ENCODE measurements at places on chromosomes 16 and 17. TPM values are rescaled to one million over a fixed set of nuclear protein-coding genes. Genes with fewer than 3 reads are reported as not detected.

DNA sequence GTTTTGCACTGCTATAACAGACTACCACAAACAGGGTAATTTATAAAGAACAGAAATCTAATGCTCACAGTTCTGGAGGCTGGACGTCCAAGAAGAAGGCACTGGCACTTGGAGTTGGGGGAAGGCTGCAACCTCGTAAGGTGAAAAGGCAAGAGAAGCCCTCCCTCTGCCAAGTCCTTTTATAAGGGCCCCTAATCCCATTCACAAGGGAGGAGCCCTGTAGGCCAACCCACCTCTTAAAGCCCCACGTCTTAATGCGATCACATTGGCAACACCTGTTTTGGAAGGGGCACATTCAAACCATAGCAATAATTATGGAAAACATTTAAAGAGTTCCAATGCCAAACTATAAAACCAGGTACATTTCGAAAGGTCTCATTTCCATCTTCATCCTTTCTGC lies 5.2 kb downstream of the PKD1L3 start:
- no peaks in the 10 kb centered on the region for H3K4me1 ChIP-seq
- H3K27me3 ChIP-seq = peaks cover 42% of the 10 kb centered on the region
- no peak for DNase-seq
- H3K36me3 ChIP-seq = no peaks in the 10 kb centered on the region

- peaks cover 3% of the 10 kb centered on the region for H3K27me3 ChIP-seq
- H3K4me1 ChIP-seq = no peaks in the 10 kb centered on the region
- no peak overlapping the region for H3K27ac ChIP-seq
- no peak for DNase-seq
- H3K36me3 ChIP-seq = no peaks in the 10 kb centered on the region
Observed at GRCh38 chr16:78927766-78928165, 672.8 kb downstream of the MAF start.

- no peaks in the 10 kb centered on the region for H3K27me3 ChIP-seq
- no peak overlapping the region for H3K4me3 ChIP-seq
- H3K27ac ChIP-seq = no peak overlapping the region
- H3K36me3 ChIP-seq = peaks cover 22% of the 10 kb centered on the region
- no peak for DNase-seq
Observed at GRCh38 chr16:81921843-81922584, 89.3 kb downstream of the SDR42E1 start.

DNA sequence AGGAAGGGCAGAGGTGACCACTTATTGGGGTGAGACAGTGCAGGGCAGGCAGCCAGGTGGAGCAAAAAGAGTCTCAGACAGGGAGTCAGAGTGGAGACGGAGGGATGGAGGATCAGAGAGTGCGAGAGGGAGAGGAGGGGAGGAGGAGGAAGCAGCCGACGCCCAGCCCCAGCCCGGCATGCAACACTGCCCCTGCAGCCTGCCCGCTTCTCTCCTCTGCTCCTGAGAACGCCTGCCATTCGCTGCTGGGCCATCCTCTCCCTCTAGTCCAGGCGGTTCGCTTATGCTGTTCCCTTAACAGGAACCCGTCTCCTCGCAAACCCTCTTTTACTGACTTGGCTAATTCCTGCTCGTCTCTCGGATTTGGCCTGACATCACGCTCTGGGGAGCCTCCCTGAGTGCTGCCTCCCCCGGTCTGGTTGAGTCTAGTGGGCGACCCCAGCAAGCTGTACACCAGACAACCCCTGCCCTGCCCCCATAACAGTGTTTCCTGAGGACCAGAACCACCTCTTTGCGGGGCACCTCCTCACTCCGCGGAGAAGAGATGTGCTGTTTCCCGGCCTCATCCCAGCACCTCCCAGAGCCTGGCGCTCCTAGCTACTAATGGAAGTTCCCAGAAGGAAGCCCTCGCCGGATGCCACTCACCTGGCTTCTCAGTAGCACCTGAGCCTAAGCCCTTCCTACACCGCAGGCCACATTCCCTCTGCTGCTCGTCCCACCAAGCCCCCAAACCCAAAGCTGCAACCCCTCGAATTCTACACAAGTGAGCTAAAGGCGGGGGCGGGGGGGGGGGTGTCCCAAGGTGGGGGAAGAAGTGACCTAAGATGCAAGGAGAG lies 61.2 kb upstream of the CCL1 start:
- peaks cover 48% of the 10 kb centered on the region for H3K27me3 ChIP-seq
- H3K27ac ChIP-seq = no peak overlapping the region
- no peak overlapping the region for H3K4me3 ChIP-seq
- H3K36me3 ChIP-seq = no peaks in the 10 kb centered on the region
- DNase-seq = no peak

DNA sequence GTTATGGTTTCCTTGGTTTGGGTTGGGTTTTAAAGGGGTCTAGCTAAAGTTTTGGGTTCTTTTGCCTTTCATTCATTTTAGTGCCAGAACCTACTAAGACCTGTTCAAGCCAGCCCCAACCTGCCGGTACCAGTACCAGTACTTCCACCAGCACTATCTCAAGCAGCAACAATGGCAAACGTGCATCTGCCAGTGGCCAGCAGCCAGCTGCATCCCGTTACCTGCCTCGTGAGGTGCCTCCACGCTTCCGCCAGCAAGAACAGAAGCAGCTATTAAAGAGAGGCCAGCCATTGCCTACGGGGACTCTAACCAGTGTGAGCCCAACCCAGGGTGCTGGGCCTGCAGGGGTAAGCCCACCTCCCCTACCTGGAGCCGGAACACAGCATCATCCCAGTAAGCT lies 72.9 kb downstream of the TNRC6C start:
- no peak for DNase-seq
- peaks cover 10% of the 10 kb centered on the region for H3K4me1 ChIP-seq
- H3K4me3 ChIP-seq = no peak overlapping the region
- H3K27me3 ChIP-seq = no peaks in the 10 kb centered on the region
- H3K36me3 ChIP-seq = peaks cover 5% of the 10 kb centered on the region

GRCh38 chr17:64256913-64257807 lies 5.9 kb downstream of the TEX2 start:
- no peaks in the 10 kb centered on the region for H3K27me3 ChIP-seq
- H3K36me3 ChIP-seq = no peaks in the 10 kb centered on the region
- H3K4me1 ChIP-seq = peaks cover 26% of the 10 kb centered on the region

DNA sequence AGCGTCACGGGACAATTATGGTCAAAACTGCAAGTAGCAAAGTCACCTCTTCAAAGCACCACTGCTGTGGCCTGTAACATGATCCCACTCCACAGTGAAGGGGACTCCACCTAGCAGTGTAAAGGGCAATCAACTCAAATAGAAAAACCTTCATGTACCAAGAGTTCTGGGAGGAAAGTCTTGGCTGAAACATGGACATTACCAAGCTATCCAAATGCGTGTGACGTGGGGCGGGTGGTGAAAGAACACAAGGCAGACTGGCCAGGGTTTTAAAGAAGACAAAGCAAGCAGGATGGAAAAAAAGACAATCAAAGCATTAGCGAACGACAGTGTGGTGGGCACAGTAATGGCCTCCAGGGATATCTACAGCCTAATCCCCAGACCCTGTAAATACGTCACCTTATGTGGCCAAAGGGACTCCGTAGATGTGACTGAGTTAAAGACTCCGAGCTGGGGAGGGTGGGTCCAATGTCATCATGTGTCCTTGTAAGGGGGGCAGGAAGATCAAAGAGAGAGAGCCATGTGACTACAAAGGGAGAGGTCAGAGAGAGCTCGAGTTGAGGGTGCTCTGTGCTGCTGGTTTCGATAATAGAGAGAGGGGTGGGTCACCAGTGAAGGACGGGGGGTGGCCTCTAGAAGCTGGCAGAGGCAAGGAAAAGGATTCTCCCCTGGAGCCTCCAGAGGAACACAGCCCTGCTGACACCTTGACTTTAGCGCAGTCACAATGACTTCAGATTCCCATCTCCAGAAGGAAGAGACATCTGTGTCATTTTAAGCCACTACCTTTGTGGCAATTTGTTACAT lies 6.0 kb downstream of the HSDL1 start:
- no peak overlapping the region for H3K4me3 ChIP-seq
- no peak for DNase-seq
- H3K36me3 ChIP-seq = no peaks in the 10 kb centered on the region
- H3K4me1 ChIP-seq = peaks cover 12% of the 10 kb centered on the region
- H3K27ac ChIP-seq = no peak overlapping the region
- no peaks in the 10 kb centered on the region for H3K27me3 ChIP-seq

DNA sequence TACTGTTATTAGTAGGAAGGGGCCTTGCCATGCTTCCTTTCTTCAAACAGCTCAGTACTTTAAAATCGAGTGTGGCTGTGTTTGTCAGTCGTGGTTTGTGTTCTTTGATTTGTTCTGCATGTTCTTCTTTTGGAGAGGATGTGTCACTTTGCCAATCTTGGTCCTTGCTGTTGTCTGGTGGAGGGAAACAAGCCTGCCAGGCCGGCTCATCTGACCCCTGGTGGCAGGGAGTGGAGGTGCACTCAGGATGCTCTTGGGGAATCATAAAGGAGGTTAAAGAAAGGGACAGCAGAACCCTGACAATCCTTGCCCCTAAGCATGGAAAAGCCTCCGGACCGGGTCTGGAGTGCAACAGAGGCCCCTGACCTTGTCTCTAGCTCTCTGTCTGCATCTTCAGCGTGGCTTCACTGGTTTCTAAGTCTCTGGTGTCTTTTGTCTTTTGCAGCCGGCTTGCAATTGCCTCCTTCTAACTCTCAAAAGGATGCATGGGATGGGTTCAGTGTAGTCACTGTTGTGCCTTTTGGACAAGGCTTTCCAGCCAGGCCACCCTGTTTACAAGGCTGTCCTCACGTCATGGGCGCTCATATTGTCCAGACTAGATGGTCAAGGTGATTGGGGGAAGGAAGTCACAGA lies 135.8 kb downstream of the WWOX start:
- H3K36me3 ChIP-seq = no peaks in the 10 kb centered on the region
- peaks cover 3% of the 10 kb centered on the region for H3K4me1 ChIP-seq
- no peak overlapping the region for H3K27ac ChIP-seq
- H3K4me3 ChIP-seq = no peak overlapping the region
- no peaks in the 10 kb centered on the region for H3K27me3 ChIP-seq

DNA sequence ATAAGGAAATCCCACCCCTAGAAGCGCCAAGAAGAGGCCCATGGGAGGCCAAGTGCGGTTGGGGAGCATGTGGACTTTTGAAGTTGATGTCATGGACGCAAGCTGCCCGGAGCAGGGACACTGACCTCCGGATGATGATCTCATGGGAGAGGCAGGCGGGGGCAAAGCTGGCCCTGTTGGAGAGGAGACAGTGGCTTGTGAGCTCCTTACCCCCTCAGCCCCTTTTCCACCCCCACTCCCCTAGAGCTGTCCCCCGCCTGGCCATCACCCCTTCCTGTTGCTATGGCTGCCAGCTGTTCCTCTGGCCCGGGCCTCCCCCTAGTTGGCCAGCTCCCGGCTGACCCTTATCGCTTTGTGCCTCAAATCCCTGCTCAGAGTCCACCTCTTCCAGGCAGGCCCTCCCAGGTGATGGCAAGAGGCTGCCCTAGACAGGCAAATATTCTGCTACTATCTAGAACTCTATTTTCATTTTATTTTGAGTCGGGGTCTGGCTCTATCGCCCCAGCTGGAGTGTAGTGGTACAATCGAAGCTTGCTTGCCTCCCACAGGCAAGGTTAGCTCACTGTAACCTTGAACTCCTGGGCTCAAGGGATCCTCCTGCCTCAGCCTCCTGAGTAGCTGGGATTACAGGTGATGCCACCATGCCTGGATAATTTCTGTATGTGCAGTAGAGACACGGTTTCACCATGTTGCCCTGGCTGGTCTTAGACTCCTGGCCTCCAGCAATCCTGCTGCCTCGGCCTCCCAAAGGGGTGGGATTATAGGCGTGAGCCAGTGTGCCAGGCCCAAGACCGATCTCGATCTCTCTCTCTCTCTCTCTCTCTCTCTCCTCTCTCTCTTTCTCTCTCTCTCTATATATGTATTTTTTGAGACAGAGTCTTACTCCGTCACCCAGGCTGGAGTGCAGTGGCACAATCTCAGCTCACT lies 6.6 kb downstream of the NOTUM start:
- DNase-seq = no peak
- peaks cover 10% of the 10 kb centered on the region for H3K27me3 ChIP-seq
- no peak overlapping the region for H3K27ac ChIP-seq
- no peaks in the 10 kb centered on the region for H3K4me1 ChIP-seq
- no peaks in the 10 kb centered on the region for H3K36me3 ChIP-seq
- H3K4me3 ChIP-seq = no peak overlapping the region

FAM20A gene
- total RNA-seq = not detected

FBXW10 gene
- not detected for total RNA-seq

SIRT7 gene
- 69.4 TPM for total RNA-seq

KRT40 gene
- not detected for total RNA-seq
